Mesothelial cell of epicardium (in vitro differentiated cells): ENCODE measurements at places on chromosomes 1 and 21. TPM values are rescaled to one million over a fixed set of nuclear protein-coding genes. Genes with fewer than 3 reads are reported as not detected.

Gene UBE2J2
- 67.3 to 76.6 TPM (median 75.7 TPM) in 3 replicates for total RNA-seq

Gene CNTN2
- total RNA-seq: 0.11 to 0.38 TPM (median 0.29 TPM) in 3 replicates

GRCh38 chr1:2591581-2592261 is 5.1 kb downstream of the PRXL2B start:
- no peaks in the 10 kb centered on the region for H3K27me3 ChIP-seq
- peaks cover 17% of the 10 kb centered on the region for H3K4me1 ChIP-seq
- no peak overlapping the region for H3K27ac ChIP-seq
- H3K4me3 ChIP-seq: no peak overlapping the region

DNA sequence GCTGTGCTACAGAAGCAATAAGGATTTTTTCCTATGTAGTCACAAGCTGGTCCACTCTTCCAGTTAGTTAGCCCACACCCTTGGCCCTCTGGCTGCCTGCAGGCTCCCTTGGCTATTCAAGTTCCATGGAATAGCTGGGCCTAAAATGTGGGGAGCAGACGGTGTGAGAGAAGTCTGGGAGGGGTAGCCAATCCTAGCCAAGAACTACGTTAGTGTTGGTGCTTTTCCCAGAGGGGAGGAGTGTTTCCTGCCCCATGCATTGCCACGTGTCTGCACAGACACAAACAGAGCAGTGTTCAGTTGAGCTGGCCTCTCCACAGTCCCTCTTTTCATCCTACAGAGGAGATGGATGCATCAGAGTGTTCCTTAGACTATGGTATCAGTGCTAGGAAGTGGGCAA is 59.0 kb upstream of the IPO9 start:
- no peak for DNase-seq
- H3K4me1 ChIP-seq: peaks cover 16% of the 10 kb centered on the region
- H3K4me3 ChIP-seq: no peak overlapping the region
- H3K36me3 ChIP-seq: peaks cover 30% of the 10 kb centered on the region
- no peak overlapping the region for H3K27ac ChIP-seq
- no peaks in the 10 kb centered on the region for H3K27me3 ChIP-seq

DNA sequence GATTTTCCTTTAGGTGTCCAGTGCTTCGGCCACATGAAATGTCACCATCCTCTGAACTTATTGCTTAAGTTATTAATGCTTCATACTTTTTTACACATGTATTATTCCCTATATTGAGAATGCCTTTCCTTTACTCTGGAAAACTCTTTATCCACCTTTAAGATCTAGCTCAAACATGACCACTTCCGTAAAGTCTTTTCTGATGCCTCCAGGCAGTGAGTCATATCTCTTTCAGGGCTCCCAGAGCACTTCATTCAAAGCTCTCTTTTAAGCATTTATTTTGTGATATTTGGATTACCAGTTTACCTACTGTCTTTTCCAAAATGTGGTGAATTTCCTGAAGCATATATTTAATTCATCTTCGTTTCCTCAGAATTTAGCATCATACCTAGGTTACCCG is 178.9 kb downstream of the HS2ST1 start:
- H3K4me3 ChIP-seq: no peak overlapping the region
- H3K27me3 ChIP-seq: no peaks in the 10 kb centered on the region
- H3K4me1 ChIP-seq: peaks cover 13% of the 10 kb centered on the region
- H3K27ac ChIP-seq: no peak overlapping the region
- DNase-seq: no peak
